ENCODE measurements at places on chromosomes 6 and 20. TPM values are rescaled to one million over a fixed set of nuclear protein-coding genes. Genes with fewer than 3 reads are reported as not detected.

The C6orf52 gene
- total RNA-seq, result 2.7 TPM

The SLC2A10 gene
- 18.9 TPM for total RNA-seq

The OVOL2 gene
- total RNA-seq, result not detected

The SLC17A2 gene
- total RNA-seq, result not detected

The C20orf96 gene
- 2.9 TPM for total RNA-seq

The RNF217 gene
- total RNA-seq, result 43.3 TPM

The HLA-DRB5 gene
- total RNA-seq, result 8.4 TPM

The EFCAB8 gene
- 0.22 TPM for total RNA-seq

The C2 gene
- total RNA-seq, result 3.7 TPM

Data from muscle of leg (tissue), 16 donors.